ENCODE measurements at places on chromosomes 11 and 22.
A peak's percentile ranks its signal among the peaks of the same experiment; 100 is the strongest.

DNA sequence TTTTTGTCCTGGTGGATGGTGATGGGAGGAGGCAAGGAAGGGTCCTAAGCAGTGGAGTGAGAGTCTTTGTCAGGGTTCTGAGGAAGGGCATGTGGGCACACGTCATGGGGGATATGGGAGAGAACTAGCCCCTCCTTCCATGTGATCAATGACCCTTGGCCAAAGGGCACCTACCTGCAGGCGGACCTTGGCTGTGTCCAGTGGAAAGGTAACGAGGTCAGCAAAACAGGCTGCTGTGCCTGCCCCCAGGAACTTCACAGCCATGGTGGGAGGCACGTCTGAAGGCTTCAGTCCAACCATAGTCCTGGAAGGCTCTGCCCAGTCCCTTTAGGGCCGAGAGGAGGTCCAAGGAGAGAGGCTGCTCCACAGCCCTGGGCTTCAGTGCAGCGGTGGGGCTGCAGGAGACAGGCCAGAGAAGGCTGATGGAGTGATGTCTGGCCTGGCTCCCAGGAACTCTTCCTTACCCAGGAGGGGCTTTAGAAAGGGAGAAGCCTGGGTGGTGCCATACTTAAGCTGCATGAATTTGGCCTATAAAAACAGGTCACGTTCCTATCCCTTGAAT lies 2.1 kb downstream of the UCP3 start:
- peak; percentile 48 for DNase-seq

- no peak for DNase-seq
Observed at GRCh38 chr11:12834166-12834565, 159.9 kb downstream of the TEAD1 start.

GRCh38 chr11:65915821-65916251 lies 3.0 kb downstream of the C11orf68 start:
- DNase-seq = no peak

DNA sequence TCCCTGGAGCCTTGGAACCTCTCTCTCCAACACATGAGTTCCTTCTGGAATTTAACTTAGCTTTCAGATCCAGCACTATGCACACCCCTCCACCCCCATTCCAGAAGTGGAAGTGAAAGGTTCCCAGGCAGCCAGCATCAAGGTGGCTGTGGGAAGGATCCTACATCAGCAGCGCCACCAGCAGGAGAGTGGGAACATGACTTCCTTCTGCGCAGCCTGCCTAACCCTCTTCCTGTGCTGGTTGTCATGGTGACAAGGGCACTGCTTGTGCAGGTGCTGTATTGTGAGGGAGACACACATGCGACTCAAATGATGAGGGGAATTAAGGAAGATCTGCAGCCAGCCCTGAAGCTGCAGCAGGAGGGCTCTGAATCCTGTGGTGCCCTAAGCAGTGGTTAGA lies 904.5 kb upstream of the API5 start:
- no peak for DNase-seq

GRCh38 chr11:65558002-65558929 lies at the start of gene LTBP3:
LTBP3 (minus strand) TSS chr11:65558359; CDS start chr11:65557959, 400 bp downstream.
- no peak for DNase-seq

GRCh38 chr11:71371674-71372069 lies 76.5 kb downstream of the DHCR7 start:
- no peak for DNase-seq

DNA sequence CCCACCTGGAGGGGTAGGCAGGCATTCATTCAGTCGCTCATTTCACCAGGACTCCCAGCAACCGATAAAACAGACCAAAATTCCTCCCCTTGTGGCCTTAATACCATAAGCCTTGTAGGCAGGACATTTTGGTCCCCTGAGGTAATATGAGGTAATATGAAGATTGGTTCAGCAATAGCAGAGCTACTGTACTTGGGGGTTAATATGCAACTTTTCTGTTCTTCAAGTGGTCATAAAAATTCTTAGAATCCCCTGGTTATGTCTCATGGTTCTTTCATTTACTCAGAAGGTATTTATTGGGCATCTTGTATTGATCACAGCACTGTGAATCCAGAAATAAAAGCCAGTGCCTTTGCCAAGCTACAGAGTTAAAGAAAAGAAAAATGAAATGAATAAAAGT lies 29.8 kb downstream of the SHISA8 start:
- DNase-seq = no peak

GRCh38 chr22:41286639-41287091 lies 678 bp upstream of the RANGAP1 start:
- DNase-seq = peak; percentile 68

DNA sequence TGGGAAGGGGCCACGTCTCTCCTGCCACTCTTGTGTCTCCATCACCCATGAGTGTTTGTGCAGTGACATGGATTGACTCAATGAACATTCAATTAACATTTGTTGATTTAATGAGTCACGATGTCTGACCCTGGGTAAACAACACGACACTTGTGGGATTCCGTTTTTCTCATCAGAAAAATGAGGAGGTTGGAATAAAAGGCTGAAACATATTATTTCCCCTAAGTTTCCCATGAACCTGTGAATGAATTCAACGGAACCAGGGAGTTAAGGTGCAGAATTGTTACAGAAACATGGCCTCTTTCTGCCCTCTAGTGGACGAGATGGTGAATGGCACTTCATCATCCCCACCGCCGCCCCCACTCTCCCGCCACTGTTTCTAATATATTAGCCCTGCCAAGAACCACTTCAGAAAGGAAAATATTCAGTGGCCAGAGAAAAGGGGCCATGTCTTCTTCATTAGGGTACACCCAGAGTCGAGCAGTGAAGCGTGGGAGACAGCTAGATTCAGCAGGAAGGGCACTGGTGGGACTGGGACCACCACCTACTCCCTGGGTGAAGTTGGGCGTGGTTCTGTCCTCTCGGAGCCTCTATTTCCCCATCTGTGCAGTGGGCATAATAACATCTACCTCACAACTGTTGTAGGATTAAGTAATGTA lies 46.3 kb upstream of the SYT13 start:
- DNase-seq = no peak

GRCh38 chr11:119436711-119437110 lies 13.7 kb upstream of the THY1 start:
- no peak for DNase-seq

- DNase-seq = no peak
Observed at GRCh38 chr11:486189-486588, 20.9 kb downstream of the RNH1 start.

DNA sequence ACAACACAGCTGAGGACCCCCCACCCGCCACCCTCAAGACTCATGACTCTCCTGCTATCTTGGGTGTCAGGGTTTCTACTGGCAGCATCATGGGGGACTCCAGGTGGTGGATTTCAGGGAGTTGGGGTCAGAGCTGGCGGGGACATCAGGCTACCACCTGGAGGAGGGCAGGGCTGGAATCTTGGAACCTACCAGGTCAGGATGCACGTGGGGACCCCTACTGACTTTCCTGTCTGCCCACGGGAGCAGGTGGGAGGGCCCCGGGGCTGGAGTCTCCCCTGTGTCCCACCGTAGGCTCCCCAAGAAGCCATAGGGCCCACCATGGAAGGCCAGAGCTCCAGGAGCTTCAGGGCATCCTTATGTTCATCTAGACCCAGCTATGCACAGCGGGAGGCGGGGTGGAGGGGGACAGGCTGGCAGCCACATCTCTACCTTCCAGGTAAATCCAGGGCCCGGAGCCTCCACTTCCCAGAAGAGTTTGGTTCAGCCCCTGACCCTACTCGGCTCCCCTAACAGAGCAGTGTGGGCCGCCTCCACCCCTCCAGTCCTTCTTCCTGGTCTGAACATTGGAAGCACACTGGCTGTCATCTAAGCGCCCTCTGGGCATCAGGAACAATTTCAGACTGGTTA lies 10.0 kb downstream of the SLC37A2 start:
- no peak for DNase-seq

- no peak for DNase-seq
Observed at GRCh38 chr11:5550440-5551095, 2.2 kb upstream of the OR52H1 start.

DNA sequence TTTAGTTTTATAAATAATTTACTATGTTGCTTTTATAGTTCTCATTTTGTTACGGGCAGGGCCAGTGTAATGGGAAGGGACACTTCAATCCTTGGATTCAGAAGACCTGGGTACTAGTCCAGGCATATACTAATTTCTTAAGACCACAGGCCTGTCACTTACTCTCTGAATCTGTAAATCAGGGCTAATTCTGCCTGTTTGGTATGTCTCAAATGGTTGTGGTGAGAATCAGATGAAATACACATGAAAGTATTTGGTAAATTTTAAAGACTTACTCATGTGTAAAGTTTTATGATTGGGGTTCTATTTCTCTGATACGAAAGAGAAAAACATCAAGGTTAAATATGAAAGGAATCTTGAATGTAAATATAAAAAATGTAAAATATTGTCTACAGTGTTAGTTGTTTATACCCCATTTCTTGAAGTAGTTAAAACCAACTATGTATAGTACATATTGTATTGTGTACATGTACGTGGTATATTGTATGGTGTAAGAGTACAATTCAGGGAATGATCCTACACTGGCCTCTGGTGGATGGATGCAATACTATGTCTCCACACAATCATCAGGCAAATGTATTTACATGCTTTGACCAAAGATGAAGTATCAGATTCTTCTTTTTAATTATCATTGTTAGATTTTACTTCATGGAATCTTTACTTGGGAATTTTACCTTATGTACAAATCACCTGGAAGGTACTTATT lies 24.5 kb upstream of the RAG2 start:
- DNase-seq = no peak

GRCh38 chr22:31945971-31946680 lies 1.8 kb downstream of the YWHAH start:
- no peak for DNase-seq

DNA sequence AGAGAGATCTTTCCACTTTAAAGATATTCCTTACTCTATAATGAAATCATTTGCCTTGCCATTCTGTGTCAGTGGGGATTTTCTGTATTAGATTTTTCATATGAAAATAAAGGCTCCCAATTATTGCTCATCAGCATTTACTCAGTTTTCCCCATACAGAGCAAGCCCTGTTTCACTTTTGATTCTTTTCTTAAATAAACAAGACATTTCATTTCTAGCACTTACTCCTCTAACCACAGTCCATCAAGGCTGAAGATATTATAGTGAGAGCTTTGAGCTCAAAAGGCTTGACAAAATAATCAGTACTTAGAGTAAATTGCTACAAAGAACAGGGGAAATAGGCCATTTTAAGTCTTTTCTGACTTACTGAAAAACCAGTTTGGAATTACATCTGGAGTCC lies 385.1 kb downstream of the LRRC4C start:
- no peak for DNase-seq

GRCh38 chr11:94815705-94816344 lies 47.7 kb downstream of the AMOTL1 start:
- no peak for DNase-seq

DNA sequence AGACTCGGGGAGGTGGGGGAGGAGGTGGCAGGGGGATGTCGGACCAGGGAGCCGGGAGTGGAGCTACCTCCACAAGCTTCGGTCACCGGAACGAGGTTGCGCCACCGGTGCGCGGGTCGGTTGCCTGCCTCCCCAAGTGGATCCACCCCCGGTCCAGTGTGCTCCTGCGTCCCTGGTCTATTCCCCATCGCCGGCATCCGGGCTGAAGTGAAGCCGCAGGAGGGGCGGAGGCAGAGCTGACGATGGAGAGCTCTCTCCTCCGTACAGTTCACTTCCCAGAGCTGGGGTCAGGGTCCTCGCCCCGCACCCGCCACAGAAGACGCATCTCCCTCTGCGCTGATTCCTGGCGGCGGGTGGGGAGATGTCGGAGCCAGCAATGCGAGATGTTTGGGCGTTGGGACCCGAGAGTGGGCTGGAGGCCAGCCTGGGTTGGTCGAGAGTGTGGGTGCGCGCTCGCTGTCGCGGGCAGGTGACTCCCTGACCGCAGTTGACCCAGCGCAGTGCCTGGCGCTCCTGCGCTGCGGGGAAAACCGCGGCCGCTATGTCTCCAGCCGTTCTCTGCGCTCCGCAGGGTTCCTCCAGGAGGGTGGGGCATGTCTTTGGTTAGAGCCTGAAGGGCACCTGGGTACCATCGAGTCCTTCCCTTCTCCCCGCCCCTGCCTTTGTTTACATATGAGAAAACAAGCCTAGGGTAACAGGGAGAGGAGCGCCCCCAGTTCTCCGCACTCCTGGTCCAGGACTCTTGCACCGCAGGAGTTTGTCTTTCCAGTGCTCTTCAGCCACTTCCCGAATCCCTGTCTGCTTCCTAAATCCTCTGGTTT lies 1.7 kb downstream of the C11orf96 start:
- DNase-seq = peak; percentile 61

All from activated CD8-positive, alpha-beta memory T cell treated with anti-CD3 and anti-CD28 coated beads, Interleukin-2, amount 50 U/mL, for 48 hours (primary cell).